ENCODE measurements at places on chromosomes 2 and 18.

DNA sequence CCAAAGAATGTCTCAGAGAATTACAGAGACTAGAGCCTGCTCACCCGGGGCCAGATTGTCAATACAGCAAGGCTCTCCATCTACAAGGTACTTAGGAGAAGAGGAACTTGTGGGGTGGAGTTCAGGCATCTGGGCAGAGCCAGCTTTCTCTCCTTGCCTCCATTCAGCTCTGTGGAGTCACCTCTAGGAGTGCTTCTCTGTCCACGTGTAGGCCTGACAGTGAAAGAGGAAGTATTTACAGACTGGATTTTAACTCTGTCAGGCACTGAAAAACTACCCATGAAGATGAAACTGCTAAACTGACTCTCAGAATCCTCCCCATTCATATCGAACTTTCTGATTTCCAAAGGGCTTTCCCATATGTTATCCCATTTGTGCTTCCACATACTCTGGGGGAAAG lies 315.6 kb downstream of the SETBP1 start:
- no peak for DNase-seq

DNA sequence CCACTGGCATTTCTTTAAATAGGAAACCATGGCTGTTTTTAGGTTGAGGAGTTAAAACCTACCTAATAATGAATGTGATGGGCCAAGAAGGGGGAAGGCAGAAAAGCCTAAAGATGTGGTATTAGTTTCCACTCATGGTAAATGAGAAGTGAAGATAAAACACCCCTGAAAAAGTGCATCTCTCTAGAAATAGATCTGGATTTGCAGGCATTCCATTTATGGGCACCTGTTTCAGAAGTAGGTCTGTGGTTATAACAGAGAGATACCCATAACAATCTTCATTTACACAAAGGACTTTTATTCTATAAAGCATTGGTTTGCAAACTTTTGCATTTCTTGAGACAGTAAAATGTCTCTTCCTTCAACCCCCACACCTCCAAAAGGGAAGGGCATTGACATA lies 62.1 kb downstream of the PRKCE start:
- no peak for DNase-seq

DNA sequence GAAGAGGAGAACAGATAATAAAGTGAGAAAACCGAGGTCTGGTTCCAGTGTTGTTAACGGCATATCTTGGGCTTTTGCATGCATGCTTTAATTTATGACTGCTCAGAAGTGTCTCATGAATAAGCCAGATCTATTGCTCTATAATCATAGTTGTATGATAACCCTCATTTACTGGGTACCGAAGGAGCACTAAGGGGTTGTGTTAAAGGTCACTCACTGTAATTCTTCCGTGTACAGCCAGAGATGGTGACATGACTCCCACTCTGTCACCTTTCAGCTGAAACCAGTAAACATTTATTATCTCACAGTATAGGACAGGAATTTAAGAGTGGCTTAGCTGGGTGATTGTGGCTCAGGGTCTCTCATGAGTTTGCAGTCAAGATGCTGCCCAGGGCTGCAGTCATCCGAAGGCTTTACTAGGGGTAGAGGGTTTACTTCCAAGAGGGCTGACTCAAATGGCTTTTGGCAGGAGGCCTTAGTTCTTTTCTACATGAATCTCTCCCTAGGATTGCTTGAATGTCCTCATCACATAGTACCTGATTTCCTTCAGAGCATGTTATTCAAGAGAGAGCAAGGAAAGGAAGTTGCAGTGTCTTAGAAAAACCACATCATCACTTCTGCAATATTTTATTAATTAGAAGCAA lies 107.0 kb downstream of the NAB1 start:
- DNase-seq: no peak

GRCh38 chr18:23861805-23862470 lies 152.6 kb upstream of the TTC39C start:
- DNase-seq: no peak

GRCh38 chr2:74099835-74100234 lies 47.9 kb downstream of the BOLA3 start:
- DNase-seq: no peak

DNA sequence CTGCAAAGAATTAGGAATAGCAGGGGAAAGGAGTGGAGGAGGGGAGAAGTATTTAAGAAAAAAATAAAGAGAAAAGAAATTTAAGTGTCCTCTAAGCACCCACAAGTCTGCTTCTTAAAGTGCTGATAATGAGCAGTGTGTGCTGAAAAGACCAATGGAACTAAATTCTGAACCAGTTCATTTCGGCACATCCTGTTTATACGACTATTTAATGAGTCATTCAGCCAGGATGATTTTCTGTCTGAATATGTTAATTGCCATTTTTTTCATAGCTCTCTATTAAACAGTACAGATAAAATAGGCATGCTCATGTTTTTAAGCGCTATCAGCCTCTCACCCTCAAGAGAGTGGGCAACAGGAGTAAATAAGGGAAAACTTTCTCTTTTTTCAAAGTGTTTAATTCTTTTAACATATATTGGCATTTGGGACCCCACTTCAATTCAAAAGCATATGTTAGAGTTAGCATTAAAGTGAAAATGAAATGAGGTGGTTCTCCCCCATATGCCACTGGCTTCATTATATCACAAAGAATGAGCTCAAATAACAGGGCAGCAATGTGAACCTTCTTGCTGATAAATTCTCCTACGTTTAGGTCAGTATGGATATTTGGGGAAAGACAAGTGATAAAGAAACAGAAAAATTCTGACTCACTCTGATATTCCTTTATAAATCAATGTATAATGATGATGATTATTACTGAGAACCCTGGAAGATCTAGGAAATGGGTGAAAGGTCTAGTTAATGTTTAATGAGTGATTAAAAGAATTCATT lies 87.5 kb downstream of the TCF4 start:
- no peak for DNase-seq

DNA sequence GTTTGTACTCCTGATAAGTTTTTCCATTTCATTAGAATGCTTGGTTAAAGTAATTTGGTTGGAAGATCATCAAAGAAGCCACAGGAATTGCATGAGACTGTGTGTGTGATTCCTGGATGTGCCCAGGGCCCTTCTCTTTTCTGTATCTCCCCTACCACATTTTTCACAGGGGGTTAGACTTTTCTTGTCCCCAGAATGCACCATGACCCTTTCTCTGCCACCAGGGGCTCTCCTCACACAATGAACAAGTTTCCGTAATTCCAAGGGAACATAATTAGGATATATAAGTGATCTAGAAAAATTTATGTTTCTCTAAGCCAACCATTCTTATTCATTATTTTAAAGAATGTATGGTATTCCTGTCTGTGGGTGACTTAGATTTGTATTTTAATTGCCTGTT lies 291.8 kb downstream of the NEDD4L start:
- no peak for DNase-seq

DNA sequence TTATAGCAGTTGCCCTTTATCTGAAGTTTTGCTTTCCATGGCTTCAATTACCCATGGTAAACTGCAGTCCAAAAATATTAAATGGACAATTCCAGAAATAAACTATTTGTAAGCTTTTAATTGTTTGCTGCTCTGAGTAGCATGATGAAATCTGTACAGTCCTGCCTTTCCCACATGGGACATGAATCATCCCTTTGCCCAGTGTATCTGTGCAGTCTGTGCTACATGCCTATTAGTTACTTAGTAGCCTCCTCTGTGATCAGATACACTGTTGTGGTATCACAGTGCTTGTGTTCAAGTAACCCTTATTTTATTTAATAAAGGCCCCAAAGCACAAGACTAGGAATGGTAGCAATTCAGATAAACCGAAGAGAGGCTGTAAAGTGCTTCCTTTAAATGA lies 810.6 kb upstream of the PIK3C3 start:
- no peak for DNase-seq
